Natural killer cell treated with Interleukin-12 subunit alpha and Interleukin-12 subunit beta and Interleukin-15 and Interleukin-18, amount 100 ng/mL, for 72 hours (primary cell): ENCODE measurements at places on chromosomes 7 and 10.

- DNase-seq = no peak
Observed at GRCh38 chr7:70997261-70997660, 134.7 kb upstream of the GALNT17 start.

GRCh38 chr10:99374972-99375371 lies 45.8 kb downstream of the CNNM1 start:
- DNase-seq = no peak

GRCh38 chr7:918118-918425 lies 36.4 kb downstream of the ADAP1 start:
- peak; percentile 26 for DNase-seq

- no peak for DNase-seq
Observed at GRCh38 chr10:68124718-68125117, 15.4 kb downstream of the MYPN start.

DNA sequence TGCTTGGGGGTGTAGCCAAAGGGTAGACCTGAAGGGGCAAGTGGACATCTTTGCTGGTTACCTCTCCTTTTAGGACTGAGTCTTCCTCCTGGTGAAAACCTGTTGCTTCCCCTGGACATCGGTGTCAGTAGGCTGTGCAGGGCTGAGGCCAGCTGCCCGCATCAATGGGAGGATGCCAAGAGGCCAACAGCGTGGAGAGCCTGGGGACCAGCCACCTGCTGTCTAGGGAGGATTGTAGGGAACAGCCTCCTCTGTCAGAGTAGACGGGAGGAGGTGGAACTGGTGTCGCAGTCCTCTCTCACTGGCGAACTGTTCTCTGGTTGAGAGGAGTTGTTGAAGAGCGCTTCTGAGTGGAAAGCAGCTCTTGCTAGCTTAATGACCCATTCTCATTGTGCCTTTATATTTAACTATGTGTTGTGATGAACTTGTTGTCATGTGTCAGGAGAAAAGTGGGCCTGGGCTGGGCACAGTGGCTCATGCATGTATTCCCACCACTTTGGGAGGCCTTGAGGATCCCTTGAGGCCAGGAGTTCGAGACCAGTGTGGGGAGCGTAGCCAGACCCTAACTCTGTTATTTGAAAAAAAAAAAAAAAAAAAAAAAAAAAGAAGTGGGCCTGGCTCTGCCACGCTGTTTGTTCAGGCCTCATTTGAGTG lies 1.8 kb downstream of the SUFU start:
- no peak for DNase-seq

GRCh38 chr7:159137906-159138305 lies 6.8 kb downstream of the VIPR2 start:
- no peak for DNase-seq

DNA sequence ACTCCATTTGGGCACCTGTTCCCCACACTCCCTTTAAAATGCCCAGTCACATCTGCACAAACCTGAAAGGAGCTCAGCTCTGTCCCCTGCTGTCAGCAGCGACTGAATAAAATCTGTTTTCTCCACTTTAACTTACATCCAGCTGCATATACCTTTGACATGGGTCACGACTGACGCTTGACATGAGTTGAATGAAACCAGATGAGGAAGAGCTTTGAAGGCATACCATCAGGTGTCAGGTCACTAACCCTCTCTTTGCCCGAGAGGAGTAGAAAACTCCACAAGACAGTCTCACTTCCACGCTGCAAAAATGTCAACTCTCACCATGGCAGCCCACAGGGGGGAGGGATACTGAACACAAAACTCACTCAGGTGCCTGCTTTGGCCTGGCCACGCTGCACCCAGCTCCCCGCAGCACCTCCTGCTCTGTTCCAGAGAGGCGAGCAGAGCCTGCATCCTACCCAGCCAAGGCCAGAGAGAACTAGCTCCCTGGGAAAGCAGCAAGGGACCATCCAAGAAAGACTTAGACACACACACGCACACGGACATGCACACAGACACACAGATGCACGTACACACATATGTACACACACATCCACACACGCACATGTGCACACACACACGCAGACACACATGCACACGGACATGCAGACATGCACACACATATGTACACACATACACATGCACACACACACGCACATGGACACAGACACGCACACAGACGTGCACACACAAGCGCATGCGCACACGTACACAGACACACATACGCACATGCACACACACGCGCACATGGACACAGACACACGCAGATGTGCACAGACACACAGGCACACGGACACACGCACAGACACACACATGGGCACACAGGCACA lies 191.0 kb downstream of the MAD1L1 start:
- peak; percentile 31 for DNase-seq

- no peak for DNase-seq
Observed at GRCh38 chr10:80684259-80684658, 146.6 kb downstream of the SH2D4B start.

DNA sequence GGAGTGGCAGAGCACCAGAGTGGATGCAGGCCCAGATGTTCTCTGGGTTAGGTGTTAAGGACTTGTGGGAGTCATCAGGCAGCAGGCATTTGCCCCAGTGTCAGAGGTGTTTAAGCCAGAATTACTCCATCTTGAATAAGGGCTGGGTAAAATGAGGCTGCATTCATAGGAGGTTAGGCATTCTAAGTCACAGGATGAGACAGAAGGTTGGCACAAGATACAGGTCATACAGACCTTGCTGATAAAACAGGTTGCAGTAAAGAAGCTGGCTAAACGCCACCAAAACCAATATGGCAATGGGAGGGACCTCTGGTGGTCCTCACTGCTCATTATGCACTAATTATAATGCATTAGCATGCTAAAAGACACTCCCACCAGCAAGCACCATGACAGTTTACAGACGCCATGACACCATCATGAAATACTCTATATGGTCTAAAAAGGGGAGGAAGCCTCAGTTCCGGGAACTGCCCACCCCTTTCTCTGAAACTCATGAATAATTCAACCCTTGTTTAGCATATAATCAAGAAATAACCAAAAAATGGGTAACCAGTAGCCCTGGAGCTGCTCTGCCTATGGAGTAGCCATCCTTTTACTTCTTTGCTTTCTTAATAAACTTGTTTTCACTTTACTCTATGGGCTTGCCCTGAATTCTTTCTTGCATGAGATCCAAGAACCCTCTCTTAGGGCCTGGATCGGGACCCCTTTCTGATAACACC lies 882 bp upstream of the LRRC61 start:
- no peak for DNase-seq

DNA sequence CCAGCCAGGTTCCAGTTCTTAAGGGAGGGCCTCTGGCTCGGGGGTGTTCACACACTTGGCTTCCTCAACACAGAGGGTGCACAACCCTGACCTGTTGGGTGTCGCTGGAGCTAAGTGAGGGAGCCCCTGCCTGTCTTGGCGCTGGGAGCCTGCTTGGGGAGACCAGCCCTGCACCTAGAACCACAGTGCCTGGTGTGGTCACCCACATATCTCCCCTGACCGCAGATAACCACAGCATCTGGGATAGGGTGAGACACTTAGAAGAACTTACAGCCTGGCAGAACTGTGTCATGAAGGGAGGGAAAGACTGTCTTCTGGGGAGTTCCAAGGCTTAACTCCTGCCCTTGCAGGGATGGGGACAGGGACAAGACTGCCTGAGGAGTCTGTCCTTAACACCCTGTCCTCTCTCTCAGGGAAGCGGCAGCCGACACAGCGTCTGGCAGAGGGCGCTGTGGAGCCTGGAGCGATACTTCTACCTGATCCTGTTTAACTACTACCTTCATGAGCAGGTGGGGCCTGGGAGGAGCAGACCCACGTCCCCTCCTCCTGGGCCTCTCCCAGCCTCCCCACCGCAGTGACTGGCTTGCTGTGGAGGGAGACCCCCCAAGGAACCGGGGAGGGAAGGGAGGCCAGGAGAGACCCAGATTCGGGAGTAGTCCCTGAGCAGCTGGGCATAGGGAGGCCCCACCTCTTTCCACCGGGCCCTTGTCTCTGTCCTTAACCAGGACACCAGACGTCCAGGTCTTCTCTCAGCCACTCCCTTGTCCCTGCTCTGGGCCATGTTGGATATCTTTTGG lies 59.0 kb downstream of the PALD1 start:
- no peak for DNase-seq

GRCh38 chr10:65275296-65275695 lies 1650.5 kb upstream of the LRRTM3 start:
- no peak for DNase-seq

DNA sequence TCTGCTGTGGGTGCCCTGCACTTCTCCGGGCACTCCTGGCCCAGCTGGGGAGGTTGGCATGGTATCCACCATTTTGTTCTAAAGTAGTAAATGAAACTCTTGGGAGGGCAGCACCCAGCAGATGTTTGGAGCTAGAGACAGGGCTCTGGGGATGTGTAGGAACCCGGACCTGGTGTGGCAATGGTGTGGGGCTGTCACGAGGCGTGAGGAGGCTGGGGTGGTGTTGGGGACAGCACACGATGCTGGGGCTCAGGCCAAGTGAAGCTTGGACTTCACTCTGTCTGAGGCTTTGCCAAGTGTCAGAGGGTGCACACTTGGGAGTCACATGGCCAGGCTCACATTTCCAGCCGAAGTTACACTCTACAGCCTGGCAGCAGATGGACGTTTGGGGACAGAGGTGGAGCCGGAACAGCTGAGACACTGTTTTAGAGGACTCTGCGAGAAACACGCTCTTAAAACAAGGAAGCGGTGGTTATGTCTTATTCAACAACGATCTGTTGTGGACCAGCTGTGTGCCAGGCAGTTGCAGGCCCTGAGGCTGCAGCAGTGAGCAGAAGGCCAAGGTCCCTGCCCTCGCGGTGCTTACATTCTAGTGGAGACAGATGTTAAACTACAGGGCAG lies 118.2 kb downstream of the CUX1 start:
- peak; percentile 23 for DNase-seq

GRCh38 chr7:116451957-116452729 lies 47.4 kb upstream of the CAV2 start:
- DNase-seq = no peak

DNA sequence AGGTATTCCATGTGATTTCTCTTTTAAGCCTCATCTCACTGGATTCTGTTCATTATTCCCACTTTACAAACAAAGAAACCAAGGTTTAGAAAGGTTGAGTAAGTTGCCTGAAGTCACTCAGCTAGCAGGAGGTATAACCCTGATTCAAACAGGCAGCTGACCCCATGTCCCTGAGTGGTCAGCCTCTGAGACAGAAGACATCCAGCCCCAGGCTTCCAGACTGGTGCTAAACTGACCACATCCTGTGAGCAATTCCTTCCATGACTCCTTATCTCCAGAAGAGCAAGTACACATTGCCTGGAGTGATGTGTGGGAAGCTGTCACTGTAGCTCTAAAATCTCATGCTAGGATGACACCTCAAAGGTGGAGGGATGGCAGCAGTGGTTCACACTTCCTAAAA lies 3.7 kb downstream of the PLPP4 start:
- DNase-seq = no peak

DNA sequence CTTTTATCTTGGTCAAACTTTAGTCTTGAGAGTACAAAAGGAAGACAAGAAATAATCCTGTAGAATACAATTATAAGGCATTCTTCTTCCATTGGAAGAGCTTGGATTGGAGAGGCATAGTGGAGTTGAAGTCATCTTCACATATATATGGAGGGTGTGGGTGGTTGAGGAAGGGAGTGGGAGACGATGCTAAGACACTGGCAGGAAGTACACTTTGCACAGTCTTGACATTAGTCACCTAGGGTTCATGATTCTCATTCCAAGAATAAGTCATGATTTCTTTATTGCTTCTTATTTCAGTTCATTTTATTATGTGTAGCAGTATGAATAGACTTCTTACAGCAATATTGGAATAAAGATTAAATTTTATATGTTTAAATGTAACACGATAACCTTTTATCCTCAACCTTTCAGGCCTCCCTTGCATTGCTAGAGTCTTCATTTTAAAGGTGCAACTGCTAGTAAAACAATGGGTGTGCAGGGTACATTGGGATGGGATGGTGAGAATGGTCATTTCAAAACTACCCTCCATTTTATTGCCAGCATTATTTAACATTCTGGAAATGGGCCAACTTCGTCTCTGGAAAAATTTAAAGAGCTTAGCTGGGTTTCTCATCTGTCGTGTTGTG lies 12.3 kb upstream of the SLC26A3 start:
- no peak for DNase-seq

DNA sequence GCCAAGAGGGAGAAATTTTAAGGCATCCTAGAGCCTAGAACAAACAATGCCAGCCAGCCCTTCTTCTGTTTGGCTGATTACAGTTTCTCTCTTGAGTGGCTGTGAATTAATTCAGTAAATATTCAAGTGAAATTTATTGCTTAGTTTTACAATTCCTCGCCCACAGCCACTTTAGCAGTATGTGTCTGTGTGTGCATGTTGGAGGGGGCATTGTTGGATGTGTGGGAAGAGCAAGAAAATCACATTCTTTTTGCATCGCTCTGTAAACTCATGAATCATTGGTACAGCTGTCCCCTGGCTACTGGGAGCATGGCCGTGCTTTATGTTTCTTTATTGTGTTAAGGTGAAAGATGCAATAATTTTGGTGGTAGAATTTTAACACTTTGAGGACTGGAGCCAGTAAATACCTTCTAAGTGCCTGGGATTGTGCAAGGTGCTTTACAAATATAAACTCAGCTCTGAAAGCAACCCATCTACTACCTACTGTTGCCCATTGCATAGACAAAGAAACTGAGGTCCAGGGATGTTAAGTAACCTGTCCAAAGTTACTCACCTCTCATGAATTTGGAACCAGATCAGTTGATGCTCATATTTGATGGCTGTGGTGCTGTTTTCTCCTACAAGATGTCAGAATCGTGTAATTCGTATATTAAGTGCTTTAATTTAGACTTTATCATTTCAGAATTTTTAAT lies 89.9 kb upstream of the BTBD16 start:
- DNase-seq = no peak

DNA sequence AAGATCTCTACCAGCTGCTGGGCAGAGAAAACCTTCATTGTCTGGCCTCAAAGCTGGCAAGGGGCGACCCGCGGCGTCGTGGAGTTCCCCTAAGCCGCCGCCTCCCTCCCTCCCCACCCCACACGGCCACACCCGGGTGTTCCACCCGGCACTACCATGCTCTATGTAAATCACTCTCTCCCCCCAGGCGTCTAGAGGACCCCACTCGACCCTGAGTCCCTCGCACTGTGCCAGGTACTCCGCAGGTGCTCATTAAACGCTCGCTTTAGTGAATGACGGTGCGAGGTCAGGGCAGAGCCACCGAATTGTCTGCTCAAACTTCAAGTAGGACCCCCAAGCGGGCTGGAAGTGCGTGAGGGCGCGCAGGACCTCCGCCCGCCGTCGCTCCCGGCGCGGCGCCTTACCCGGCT lies 628 bp downstream of the PARP12 start:
- no peak for DNase-seq

GRCh38 chr10:97321032-97321803 lies 2.1 kb downstream of the FRAT1 start:
- no peak for DNase-seq

DNA sequence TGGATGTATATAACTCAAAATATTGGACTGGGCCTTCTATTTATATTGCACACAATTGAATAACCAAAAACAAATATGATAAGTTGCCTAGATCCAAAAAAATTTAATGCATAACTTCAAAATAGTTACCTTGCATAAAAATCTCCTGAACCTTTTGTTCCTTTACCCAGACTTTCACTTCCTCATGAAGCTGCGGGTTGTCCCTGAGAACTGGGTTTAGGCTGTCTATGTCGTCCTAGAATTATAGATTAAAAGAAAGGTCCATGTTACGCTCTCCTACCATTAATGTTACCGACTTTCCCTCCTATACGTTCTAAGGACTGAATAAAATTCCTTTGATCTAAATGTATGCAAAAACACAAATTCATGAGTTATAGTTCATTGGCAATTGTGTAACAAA lies 86.6 kb downstream of the NRBF2 start:
- no peak for DNase-seq

GRCh38 chr10:28914701-28915100 lies 237.4 kb downstream of the BAMBI start:
- no peak for DNase-seq
